ENCODE measurements at places on chromosomes 4 and X.

- no peak for DNase-seq
Observed at GRCh38 chr4:104416725-104417356, 77.9 kb downstream of the CXXC4 start.

GRCh38 chr4:13641084-13641483 lies 13.6 kb upstream of the BOD1L1 start:
- DNase-seq, result no peak

DNA sequence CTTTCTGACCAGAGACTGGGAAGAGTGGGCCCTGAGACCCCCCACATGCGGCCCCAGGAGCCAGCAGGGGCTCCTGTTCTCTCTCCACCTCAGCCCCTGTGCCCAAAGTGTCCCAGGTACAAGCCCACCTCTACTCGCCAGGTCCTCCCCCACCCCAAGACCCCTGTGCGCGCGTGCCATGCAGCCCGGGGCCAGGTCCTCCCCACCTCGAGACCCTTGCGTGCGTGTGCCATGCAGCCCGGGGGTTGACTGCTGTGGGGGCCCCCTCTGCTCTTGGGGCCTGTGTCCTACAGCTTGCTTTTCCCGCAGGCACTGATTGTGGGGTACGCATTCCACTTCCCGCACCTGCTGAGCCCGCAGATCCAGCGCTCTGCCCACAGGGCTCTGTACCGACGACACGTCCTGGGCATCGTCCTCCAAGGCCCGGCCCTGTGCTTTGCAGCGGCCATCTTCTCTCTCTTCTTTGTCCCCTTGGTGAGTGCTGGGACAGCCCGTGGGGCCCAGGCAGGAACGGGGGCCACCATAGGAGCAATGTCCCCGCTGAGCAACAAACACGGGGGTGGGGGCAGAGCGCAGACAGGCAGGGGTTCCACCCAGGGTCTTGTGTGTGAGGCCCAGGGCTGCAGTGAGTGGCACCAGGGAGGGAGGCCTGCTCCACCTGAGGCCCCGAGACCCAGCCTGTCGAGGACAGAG lies 20.3 kb downstream of the DGKQ start:
- DNase-seq, result no peak

DNA sequence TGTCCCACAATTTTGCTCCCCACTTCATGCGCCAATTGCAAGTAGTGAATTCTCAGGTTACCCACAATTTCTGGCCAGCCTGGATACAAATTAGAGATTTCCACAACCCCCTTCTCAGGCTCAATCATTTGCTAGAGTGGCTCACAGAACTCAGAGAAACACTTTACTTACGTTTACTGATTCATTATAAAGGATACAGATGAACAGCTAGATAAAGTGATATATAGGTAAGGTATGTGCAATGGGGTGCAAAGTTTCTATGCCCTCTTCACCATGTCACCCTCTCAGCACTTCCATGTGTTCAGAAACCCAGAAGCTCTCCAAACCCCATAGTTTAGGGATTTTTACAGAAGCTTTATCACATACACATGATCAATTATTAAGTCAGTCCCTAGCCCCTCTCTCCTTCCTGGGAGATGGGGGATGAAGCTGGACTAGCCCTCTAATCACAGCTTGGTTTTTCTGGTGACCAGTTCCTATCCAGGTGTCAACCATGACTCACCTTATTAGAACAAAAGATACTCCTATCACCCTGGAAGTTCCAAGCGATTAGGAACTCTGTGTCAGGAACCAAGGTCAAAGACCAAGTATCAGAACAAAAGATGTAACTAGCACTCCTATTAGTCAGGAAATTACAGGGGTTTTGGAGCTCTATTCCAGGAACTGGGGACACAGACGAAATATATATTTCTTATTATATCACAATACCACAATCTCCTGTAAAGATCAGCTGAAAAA lies 33.5 kb upstream of the PRRG1 start:
- no peak for DNase-seq

DNA sequence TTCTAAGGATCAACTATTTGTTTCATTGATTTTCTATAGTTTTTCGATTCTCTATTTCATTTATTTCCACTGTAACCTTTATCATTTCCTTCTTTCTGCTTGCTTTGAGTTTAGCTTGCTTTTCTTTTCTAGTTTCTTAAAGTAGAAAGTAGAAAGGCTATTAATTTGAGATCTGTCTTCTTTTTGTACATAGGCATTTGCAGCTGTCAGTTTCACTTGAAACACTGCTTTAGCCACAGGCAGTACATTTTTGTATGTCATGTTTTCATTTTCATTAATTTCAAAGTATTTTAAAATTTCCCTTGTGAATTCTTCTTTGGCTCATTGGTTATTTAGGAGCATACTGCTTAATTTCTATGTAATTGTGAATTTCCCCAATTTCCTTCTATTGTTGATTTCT lies 152.2 kb downstream of the SH3KBP1 start:
- DNase-seq, result no peak

DNA sequence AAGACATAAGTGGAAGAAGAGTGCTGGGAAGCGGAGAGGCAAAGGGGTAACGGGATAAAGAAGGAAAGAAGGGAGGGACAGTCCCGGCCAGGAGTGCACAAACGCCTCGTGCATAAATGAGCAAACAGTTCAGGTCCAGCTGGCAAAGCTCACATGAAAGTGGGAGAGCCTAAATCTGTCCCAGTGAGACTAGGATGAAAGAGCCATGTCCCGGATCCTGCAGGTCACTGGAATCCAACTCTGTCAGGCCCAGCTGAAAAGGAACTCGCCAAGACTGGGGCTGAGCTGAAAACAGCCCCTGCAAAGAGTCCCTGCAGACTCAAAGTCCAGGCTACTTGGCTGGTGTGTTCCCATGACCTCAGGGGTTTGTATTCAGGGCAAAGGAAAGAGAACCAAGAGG lies 38.0 kb upstream of the CRMP1 start:
- DNase-seq, result no peak

GRCh38 chr4:152784490-152785350 lies 5.0 kb downstream of the ARFIP1 start:
- DNase-seq, result peak; percentile 65

GRCh38 chr4:122758033-122758432 lies 25.5 kb downstream of the BBS12 start:
- no peak for DNase-seq

- DNase-seq, result no peak
Observed at GRCh38 chr4:186789651-186790050, 66.0 kb upstream of the FAT1 start.

GRCh38 chr4:55611358-55612059 lies 19.5 kb upstream of the PDCL2 start:
- no peak for DNase-seq

- no peak for DNase-seq
Observed at GRCh38 chr4:109629775-109630174, 69.7 kb downstream of the MCUB start.

DNA sequence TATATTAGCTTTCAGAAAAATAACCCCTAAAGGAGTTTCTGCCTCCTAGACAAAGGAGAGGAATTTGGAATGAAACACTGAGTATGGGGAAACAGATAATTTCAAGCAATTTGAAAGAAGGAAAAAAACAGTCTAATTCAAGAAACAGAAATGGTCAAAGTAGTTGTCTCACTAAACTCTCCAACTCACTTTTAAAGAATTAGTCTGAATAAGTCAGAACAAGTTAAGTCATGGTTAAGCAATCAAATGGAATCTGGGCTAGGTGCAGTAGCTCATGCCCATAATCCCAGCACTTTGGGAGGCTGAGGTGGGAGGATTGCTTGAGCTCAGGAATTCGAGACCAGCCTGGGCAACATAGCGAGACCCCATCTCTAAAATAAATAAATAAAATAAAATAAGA lies 95.7 kb upstream of the GRIA3 start:
- DNase-seq, result peak; percentile 7

GRCh38 chrX:40780951-40781350 lies 45.6 kb upstream of the MED14 start:
- DNase-seq, result no peak

DNA sequence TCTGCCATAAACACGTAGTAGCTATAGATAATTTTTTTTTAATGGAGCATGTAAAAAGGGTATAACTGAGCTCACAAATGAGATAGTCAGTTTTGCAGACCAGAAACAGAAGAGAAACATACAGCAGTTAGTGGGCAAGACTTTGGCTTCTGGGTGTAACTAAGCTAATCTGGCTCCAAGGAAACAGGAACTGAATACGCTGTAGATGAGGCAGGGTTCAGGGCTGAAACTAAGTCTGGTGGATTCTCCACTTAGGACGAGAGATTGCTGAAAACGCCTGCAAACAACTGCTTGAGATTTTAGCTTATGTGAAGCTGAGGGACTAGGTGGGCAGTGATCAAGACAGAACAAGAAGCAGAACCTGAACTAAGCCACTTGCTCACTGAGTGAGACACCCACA lies 91.7 kb downstream of the SMIM20 start:
- DNase-seq, result no peak

- DNase-seq, result no peak
Observed at GRCh38 chr4:41882625-41883347, 52.4 kb upstream of the TMEM33 start.

- no peak for DNase-seq
Observed at GRCh38 chr4:186304866-186305505, 39.0 kb downstream of the F11 start.

DNA sequence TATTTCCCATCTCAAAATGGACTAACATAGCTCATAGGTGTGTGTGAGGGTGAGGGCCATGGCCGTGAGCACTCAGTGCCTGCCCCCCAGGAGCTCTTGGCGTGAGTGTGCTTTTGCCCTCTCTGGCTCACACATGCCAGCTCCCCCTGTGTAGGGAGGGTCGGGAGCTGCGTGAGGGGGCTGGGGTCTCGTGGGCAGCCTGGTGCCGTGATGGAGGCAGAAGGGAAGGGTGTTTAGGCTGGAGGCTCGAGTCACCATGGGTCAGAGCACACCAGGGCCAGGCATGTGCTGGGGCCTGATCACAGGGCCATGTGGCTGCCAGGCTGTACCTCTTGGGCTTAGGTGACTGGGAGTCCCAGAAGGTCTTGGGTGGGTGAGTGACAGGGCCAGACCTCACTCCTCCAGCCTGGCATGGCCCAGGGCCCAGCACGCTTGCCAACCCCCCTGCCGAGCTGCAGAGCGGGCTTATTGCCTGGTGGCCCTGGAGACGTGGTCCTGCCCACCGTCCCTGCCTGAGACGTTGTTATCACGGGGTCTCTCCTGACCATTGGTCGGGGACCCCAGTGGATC lies 44.0 kb downstream of the ADRA2C start:
- no peak for DNase-seq

All from GM04503 (cell line).